Suppressor macrophage (primary cell): ENCODE measurements at places on chromosomes 1 and 21.

DNA sequence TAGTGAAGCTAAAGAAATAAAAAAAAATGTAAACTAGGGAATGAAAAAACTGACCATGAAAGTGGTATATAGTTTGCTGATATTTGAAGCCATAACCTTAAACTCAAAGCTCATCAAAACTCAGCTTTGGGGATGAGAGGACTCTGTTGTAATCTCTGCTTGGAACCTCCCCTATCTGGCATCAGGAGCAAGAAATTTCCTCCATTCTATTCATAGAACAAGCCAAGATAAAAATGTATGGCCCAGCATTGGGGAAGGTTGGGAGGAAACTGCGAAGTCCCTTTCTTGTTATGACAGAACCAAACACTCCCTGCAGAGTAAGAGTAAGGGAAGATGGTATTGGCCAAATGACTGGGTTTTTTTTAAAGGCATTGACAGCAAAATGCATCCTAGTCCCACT lies 35.6 kb downstream of the MCOLN2 start:
- no peak for DNase-seq

DNA sequence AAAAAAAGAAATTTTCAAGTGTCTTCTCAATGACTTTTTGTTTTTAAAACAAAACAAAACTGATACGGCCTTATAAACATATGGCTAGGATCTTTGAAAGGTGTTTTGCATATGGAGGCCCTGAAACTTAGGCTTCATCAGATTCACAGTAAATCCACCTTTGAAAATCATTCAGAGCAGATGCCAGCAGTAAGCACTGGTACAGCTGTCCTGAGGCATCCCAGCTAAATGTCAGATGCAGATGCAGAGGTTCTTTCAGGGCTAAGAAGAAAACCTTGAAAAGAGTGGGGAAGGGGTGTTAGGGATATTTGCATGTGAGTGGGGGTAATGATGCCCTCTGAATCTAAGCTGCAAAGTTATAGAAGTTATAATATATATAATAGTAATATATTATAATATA lies 56.2 kb upstream of the GNG12 start:
- DNase-seq: no peak

- no peak for DNase-seq
These were observed 330.7 kb upstream of the DPYD start for GRCh38 chr1:98251497-98251896.

DNA sequence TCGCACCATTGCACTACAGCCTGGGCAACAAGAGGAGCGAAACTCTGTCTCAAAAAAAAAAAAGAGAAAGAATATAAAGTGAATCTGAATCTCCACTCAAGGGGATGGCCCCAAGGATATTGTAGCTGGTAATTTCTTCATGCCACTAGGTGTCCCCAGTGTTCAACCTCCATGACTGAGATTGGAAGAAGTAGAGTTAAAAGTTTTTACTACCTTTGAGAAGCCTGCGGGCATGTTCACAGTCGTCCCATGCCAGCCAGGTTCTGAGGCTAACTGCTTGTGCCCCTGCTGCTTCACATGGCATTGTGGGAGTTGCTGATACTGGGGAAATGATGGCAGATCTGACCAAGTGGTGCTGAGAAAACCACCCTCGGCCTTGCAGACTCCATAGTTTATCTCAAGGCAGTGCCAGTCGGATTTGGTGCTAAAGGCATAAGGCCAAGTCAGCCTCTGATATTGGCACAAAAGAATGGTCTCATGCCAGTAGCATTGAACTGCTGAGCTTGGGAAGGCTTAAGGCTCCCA lies 10.8 kb upstream of the SHISA4 start:
- peak; percentile 44 for DNase-seq

DNA sequence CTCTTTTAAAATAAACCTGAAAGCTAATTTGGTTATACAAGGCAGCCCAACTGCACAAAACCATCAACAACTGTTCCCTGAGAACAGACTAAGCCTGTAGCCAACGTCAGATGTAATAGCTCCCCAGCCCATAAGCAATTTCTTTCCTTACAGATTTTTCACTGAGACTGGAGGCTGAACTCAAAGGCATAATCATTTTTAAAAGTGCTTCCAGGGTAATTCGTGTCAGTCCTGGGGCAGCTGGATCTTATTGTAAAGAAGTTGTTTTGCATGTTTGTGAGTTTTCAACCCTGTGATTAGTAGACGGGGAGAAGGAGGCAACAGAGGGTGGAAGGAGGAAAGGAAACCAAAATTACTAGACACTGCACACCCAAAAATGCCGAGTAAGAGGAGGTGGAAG lies 3.2 kb downstream of the DPT start:
- DNase-seq: no peak

GRCh38 chr21:44414291-44415072 lies 40.8 kb upstream of the LRRC3 start:
- DNase-seq: peak; percentile 1

GRCh38 chr1:213947200-213947801 lies 40.5 kb upstream of the PROX1 start:
- DNase-seq: no peak

- peak; percentile 89 for DNase-seq
These were observed 16.5 kb downstream of the MIA3 start for GRCh38 chr1:222634180-222635013.

DNA sequence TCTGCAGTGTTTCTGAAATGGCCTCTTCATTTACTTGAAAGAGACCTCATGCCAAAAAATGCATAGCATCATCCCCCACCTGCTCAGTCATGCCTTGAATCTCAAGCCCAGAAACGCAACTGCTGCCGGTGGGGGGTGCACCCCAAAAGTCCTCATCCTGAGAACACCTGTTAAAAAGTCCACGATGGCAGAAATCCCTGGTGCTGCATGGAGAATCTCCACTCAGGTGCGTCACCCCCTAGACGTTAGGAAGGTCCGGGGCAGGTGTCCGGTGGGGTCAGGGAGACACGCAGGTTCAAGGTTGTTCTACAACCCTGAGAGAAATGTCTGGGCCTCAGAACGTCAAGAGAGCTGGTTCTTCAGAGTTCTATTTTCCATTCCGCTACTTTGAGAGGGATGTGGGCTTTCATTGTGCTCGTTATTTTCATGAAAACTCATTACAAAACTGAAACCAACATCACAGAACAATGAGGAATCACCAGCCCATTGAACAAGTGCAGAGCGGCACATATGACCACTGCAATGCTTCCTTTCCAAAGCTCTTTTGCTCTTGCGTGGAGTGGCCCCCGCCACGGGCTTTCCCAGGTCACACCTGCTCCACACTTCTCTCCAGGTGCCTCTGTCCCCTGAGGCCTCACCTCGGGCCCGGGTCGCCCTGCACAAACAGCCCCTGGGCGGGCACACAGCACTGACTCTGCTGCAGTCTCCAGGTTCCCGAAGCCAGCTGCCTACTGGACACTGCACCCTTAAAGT lies 201.9 kb downstream of the TOMM20 start:
- peak; percentile 72 for DNase-seq

DNA sequence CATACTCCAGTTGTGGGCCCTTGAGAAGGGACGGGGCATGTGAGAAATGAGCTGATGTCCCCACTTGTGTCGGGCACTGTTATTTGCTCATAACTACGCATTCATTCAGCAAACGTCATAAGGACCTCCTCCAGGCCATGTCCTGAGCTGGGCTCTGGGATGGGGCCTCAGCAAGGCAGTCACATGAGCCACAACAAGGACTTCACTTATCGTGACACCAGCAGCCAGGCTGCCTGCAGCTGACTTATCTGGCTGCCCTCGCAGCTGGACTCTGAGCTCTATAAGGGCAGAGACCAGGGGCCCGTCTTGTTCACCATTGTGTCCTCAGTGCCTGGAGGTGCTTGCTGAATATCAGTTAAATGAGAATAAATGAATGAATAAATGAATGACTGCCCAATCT lies 37.5 kb upstream of the GRIK3 start:
- DNase-seq: no peak

- no peak for DNase-seq
These were observed 97.8 kb downstream of the SCMH1 start for GRCh38 chr1:41144285-41144684.

DNA sequence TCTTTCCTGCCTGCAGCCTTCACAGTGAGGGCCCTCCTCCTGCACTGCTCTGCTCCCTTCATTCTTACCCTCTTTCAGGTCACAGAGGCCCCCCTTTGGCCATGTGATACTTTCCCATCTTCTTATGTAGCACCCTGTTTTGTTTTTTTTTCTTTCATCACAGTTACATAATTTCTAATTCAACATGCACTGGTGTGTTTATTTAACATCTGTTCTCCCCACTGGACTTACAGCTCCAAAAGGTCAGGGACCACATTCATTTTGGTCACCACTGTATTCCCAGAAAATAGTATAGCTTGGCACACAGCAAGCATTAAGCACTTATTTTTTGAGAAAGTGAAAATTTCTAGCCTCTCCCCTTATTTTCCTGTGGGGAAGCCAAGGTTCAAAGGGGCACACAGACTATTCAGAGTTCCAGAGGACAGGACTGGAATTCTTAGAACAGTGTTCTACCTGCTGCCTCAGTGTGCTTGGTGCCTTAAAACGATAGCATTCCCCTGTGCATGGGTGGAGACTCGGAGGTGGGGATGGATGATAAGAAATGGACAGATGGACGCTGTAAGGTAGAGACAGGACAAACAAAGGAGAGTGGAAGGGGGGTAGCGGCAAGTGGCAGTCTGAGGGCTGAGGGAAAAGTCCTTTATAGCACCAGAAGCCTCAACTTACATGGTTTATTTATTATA lies 5.3 kb downstream of the DENND2D start:
- no peak for DNase-seq

- no peak for DNase-seq
These were observed 340.2 kb downstream of the SMYD3 start for GRCh38 chr1:246166841-246167240.

DNA sequence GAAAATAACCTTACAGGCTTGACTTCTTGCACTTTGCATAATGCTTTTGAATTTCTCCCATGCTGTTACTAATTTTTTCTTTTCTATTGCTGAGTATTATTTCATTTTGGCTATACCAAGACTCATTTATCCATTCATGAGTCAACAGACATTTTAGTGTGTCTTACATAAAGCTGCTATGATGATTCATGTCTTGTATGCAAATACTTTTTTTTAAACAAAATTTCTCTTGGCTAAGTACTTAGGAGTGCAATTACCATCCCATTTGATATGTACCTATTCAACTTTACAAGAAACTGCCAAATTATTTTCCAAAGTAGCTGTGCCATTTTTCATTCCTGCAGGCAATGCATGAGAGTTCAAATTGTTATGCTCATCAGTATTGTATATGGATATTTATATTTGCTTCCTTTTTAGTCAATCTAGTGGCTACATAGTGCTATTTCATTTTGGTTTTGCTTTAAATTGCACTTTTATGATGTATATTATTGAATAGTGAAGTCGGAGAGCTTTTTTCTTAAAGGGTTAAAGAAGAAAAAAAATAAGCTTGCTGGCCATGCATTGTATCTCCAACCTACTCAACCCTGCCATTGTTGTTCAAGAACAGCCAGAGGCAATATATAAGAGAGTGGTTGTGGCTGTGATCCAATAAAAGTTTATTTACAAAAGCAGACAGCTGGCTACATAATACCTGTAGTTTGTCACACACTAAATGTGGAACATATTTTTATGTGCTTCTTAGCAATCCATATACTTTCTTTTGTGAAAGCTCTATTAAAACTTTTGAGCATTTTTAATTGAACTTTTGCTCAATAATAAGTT lies 862.8 kb downstream of the KCNT2 start:
- DNase-seq: no peak

- DNase-seq: no peak
These were observed 48.4 kb upstream of the ZNF326 start for GRCh38 chr1:89946532-89946931.

DNA sequence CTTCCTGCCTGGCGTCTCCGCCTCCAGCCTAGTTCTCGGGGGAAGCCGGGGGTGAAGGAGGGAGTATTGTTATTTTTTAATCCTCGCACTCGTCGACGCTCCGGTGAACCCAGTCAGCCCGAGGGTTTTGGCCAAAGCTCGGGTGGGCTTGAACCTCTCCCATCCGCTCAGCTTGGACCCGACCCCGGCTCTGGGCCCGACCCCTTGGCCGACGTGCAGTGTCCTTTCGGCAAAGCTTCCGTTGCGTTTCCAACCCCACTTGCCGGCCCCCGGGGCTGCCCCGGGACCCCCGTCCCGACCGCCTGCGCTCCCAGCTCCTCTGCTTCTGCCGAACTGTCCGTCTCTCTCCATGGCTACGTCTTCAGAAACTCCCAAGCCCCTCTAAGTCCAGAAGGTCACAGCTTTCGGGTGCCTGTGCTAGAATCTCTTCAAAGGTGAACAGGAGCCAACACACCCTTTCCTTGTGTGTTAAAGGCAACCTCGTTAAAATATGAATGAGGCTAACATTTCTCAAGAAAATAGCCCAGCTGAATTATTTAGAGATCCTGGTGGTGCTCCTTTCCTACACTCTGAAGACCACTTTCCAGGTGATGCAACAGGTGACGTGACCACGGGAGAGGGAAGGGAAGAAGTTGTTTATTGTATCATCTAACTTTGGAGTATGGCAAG lies 647 bp downstream of the DESI2 start:
- peak; percentile 26 for DNase-seq

- DNase-seq: no peak
These were observed 53.8 kb downstream of the NGF start for GRCh38 chr1:115284209-115284608.

GRCh38 chr1:173426057-173426456 lies 51.1 kb upstream of the PRDX6 start:
- peak; percentile 15 for DNase-seq

DNA sequence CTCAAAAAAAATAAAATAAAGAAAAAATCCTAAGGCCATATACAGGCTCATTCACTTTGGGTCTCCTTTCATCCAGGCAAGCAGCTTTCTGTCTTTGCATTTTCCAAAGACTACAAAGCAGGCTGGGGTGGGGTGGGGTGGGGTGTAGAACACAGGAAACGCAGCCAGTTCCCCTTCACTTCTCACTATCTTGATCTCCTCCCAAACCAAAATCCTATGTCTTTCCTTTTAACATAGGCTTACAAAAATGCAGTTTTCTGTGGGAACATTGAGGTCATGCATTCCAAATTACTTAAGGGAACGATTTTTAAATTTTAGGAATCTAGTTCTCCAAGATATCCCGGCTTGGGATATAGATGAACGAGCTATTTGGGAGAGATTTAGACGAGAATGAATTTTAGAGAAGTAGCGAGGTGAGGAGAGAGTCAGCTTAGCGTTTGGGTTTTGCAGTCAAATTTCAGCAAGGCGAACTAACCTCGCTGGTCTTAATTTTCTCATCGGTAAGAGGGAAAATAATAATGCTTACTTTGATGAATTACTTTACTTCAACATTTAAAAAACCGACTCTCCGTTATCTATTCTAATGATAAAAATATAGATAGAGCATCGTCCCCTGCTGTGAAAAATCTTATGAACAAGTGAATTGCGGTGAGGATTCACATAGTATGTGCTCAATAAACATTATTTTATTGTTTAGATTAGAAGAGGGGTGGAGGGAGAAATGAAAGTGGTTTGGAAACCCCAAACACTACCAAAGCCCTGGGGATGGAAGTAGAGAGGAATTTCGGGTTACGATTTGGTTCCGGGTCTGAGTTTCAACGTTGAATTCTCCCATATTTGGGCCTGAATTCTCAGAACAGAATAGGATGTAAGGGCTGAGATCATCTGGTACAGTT lies 735 bp upstream of the STX12 start:
- DNase-seq: peak; percentile 29

DNA sequence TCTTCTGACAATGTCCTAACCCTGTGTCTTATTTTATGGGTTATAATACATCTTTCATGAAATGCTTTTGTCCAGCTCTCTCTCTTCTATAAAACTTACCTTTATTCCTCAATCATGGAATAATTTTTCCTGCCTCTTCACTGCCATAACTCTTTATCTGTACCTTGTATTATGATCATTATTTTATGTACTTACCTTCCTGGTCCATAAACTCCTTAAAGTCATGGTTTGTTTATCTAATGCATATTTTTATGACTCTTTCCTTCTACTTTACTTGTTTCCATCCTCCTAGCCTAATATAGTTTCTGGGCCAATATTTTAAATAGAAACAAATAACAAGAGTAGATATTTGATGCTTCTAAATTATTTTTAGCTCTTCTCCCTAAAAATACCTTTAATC lies 65.8 kb upstream of the BMP8A start:
- no peak for DNase-seq
